ENCODE measurements at places on chromosomes 3 and 15.

- DNase-seq, result no peak
These were observed 253.2 kb downstream of the MEX3B start for GRCh38 chr15:81792646-81793045.

- DNase-seq, result peak; percentile 5
These were observed 287.2 kb downstream of the CGGBP1 start for GRCh38 chr3:87771337-87772192.

GRCh38 chr15:45906230-45906629 lies 271.4 kb downstream of the SQOR start:
- no peak for DNase-seq

- DNase-seq, result no peak
These were observed 58.5 kb upstream of the FAM174B start for GRCh38 chr15:92714077-92714476.

DNA sequence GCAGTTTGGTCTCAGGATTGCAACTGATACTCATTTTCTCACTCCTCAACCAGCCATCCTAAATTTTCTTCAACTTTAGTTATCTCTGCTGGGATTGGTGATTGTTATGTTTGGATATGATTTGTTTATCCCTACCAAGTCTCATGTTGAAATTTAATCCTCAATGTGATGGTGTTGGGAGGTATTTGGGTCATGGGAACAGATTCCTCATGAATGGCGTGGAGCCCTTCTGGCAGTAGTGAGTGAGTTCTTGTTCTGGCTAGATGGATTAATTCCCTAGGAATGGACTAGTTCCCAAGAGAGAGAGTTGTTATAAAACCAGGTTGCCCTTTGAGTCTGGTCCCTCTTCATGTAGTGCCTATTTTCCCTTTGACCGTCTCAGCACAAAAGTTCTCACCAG lies 399.9 kb downstream of the SQOR start:
- no peak for DNase-seq

GRCh38 chr15:60372227-60372626 lies 25.6 kb downstream of the ANXA2 start:
- DNase-seq, result no peak

- no peak for DNase-seq
These were observed 486.4 kb downstream of the FHIT start for GRCh38 chr3:60764870-60765269.

DNA sequence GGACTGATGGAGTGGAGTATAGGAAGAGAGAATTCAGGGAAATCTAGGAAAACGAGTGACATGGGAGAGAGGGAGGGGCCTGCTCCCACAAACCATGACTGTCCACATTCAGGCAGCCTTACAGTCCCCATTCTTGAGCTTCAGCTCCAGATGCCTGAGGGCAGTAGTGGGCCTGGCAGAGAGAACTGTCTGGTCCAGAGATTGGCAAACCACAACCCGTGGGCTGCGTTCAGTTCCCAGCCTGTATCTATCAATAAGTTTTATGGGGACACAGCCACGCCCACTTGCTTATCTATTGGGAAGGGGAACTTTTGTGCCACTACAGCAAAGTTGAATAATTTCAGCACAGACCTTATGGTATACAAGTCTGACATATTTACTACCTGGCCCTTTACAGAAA lies 63.8 kb downstream of the SLCO2A1 start:
- DNase-seq, result no peak

DNA sequence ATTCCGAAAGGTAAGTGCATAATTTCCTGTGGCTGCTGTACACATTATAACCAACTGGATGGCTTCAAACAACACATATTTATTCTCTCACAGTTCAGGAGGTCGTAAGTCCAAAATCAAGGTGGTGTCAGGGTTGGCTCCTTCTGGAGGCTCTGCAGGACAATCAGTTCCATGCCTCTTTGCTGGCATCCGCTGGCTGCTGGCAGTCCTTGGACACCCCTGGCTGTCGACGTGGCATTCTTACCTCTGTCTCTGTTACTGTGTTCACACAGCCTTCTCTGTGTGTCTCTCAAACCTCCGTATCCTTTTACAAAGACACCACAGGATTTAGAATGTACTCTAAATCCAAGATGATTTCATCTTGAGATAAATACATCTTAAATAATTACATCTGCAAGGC lies 398.8 kb upstream of the ATP10A start:
- DNase-seq, result no peak

GRCh38 chr15:58795825-58796224 lies 24.7 kb downstream of the MINDY2 start:
- no peak for DNase-seq

GRCh38 chr3:128356822-128357221 lies 109.9 kb downstream of the DNAJB8 start:
- DNase-seq, result no peak

- DNase-seq, result no peak
These were observed 86.9 kb downstream of the ATP10A start for GRCh38 chr15:25776071-25776746.

DNA sequence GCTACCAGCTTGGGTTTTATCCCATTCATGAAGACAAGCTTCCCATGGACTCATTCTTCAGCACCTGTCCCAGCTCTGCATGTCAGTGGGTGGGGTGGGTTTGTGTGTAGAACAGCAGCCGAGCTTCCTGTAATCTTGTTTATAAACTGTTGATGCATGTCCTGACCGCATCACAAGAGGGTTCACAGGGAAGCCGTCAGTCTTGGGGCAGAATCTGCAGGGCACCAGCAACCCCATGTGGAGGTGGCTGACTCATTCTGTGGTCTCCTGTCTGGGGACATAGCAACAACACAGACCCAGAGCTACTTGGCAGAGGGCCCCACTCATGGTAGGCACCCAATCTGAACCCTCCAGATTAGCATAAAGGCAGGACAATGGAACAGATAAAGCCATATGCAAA lies 35.6 kb downstream of the DAPK2 start:
- DNase-seq, result peak; percentile 87

DNA sequence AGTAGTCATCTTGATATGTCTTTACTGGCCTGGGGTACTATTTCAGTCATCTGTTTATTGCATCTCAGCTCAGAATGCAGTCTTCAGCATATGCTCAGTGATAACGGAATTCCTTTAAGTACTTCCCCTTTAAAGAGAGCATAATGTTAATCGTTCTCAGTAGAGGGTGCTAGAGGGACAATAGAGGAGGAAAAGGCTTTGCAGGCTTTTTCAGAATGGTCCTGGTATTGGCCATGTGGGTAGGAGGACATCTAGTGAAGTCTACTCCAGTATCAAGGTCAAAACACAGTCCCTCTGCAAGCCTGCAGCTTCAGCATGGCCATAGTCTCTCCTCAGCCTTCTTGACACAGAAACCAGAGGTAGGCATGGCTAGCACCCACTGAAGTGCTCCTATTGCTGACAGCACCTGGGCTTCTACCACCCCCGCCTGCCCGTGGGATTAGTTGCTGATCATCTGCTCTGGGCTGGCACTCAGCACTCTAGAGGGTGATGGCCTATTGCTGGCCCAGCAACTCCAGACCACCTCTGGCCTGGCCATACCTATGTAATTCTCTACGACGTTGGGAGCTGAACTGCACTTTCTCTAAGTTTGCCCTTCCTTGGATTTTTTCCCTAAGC lies 65.4 kb downstream of the KCNH8 start:
- DNase-seq, result no peak

GRCh38 chr15:80934761-80935221 lies 54.8 kb downstream of the MESD start:
- DNase-seq, result no peak

- DNase-seq, result no peak
These were observed 219.4 kb downstream of the MEIS2 start for GRCh38 chr15:36880913-36881460.

DNA sequence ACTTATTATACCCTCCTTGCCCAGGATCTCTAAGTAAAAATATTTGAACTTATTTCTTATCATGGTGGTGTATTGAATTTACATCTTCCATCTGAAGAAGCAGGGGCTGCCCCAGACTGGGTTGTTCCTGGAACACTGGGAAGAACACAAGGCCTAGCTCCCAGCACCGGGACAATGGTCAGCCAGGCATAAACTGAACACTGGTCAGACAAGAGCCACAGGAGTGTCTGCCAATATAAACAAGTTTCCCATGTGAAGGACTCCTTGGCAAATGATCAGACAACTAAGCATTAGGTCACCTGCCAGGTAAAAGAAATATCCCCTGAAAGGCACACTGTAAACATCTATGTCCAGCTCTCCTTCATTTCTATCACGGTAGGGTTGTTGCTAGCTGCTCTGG lies 172.4 kb downstream of the ATP8B4 start:
- no peak for DNase-seq

GRCh38 chr15:74295800-74296199 lies 59.7 kb downstream of the CCDC33 start:
- no peak for DNase-seq

GRCh38 chr3:138440596-138440995 lies 6.2 kb downstream of the ESYT3 start:
- no peak for DNase-seq

DNA sequence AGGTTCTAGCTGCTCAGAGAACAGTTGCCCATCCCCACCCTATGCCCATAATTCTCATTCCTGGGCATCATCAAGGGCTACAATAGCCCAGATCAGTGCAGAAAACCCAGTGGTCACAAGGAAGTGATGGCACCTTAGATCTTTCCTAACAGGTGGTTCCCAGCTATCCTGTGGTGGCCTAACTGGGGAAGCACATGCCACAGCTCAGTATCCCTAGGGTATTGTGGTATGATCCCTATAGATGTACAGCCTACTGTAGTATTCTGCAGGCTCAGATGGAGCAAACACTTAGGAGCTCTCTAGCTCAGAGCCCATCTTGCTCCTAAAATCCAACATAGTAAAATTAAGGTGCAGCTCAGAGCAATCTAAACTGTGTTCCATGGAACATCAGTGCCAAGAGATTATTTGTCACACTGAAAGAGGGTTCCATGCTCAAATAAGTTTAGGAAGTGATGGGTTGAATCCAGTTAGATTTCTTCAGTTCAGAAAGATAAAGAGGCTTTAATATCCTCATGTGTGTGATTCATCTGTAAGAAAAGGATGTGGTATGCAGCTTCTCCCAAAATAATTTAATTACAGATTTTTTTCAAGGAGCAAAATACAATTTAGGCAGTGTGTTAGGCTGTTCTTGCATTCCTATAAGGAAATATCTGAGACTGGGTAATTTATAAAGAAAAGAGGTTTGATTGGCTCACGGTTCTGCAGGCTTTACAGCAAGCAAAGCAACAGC lies 4.4 kb downstream of the A4GNT start:
- DNase-seq, result no peak

DNA sequence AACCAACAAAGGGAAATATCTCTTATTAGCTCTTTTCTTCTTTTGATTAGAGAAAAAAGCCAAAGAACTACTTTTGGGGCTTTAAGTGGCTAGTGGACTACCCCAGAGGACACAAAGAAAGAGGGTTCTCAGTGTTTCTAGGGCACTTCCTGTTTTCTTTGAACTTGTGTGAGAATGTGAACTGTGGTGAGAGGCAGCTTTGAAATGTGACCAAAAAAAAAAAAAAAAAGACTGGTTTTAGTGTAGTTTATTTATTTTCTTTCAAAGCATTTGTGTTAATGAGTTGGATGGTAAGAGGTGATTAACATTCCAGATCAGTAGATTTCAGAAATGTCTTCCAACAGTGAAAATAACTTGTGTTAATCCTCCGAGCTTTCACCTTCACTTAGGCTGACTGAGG lies 32.4 kb downstream of the SELENOT start:
- no peak for DNase-seq

DNA sequence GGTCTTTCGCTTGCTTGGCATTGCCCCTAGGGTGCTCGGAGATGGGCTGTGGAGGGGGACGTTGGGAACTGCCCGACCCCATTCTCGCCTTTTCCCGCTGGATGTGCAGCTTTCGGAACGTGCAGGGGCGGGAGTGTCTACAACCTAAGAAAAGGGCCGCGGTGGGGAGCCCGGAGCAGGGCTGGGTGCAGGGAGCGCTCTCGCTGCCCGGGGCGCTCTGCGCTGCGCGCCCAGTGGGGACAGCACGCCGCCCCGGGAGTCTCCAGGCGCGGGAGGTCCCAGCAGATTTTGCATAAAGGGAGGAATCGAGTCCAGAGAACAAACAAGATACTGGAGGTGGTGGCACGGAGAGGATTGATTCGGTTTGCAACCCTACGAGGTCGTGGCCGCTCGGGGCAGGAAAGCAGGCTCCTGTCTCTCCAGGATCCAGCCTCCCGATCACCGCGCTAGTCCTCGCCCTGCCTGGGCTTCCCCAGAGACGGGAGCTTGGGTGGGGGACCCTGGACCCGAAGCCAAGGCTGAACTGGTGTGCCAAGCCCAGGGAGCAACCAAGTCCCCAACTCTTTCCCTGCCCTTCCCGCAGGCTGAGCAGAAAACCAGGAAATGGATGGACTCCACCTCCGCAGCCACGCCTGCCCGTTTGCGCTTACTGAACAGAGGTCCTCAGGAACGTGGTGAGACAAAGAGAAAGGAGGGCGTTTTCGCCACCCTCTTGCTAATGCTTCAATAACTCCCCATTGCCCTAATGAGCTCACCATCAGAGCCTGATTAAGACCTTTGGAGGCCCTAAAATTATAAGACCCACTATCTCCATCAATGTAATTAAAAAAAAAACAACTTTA lies 59.7 kb downstream of the NOX5 start:
- no peak for DNase-seq

- DNase-seq, result no peak
These were observed 9.1 kb upstream of the SNRPN start for GRCh38 chr15:24945711-24946110.

DNA sequence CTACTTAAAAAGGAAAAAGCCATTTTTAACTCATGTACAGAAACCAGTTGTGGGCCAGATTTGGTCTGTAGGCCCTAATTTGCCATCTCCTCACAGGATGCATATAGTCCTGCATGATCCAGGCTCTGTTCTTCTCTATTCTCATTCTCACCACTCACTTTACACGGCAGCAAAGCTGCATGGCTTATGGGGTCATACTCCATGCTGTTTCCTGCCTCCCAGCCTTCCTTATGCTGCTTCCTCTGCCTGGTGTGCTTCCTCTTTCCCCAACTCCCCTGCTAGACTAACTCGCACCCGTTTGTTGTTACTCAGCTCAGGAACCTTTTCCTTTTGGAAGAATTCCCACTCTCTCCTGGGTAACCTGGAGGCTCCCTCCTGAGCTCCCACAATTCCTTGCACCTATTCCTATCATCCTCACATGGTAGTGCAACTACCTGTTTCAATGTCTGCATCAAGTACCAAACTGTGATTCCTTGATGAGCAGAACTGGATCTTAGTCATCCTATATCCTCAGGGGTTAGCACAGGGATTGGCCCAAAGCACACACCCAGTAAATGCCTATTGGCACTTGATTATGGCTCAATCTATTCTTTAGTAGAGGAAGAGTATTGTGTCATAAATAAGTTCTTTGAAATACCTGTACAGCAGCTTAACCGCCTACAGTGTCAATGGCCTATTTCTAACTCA lies 172.1 kb upstream of the MITF start:
- DNase-seq, result no peak
